Fibroblast of upper back skin (primary cell): ENCODE measurements at places on chromosomes 1 and 21.
A peak's percentile ranks its signal among the peaks of the same experiment; 100 is the strongest.

- no peak for DNase-seq
These were observed 3879.7 kb downstream of the SRGAP2C start for GRCh38 chr1:125064481-125064880.

DNA sequence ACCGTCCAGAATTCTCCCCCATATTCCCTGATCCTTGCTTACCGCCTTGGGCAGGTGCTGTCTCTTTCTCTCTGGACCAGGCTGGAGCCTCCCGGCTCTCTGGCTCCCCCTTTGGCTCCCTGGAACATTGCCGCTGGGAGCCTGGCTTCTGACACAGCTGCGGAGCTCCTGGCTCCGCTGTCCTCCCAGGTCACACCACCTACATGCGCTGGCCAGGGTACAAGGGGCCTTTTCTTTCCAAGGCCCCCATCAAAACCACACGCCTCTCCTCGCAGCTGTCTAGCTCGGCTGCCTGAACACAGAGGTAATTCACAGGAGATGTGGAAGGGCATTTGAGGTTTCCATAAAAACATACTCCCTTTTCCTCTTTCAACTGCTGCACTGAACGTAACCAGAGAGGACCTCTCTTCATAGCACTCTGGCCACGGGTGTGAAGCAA is 7.5 kb upstream of the ZNF648 start:
- peak; percentile 23 for DNase-seq

- no peak for DNase-seq
These were observed 24.5 kb downstream of the PROK1 start for GRCh38 chr1:110475362-110476027.

DNA sequence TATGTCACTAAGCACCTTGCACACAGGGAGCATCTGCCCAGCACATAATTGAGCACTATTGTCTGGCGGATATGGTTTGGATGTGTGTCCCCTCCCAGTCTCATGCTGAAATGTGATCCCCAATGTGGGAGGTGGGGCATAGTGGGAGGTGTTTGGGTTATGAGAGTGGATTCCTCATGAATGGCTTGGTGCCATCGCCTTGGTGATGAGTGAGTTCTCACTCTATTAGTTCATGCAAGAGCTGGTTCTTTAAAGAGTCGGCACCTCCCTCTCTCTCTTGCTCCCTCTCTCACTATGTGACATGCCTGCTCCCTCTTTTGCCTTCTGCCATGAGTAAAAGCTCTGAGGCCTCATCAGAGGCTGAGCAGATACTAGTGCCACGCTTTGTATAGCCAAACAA is 9.5 kb downstream of the CTSK start:
- peak; percentile 72 for DNase-seq

DNA sequence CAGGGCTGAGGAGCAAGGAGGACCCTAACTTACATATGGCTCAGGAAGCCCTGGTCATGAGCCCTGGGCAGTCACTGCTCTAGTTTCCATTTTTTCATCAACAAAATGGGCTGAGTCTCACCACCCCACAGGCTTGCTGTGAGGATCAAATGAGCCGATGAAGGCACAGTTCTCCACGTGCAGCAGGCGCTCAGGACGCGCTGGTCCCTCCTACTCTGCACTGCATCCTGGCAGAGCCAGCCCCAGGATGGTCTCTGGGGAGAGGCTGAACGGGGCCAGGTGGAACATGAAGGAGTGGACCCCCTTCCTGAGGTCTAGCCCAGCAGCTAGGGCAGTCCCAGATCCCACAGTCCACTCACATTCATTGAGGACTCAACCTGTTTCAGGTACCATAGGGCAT is 349.3 kb downstream of the PTPRU start:
- no peak for DNase-seq

DNA sequence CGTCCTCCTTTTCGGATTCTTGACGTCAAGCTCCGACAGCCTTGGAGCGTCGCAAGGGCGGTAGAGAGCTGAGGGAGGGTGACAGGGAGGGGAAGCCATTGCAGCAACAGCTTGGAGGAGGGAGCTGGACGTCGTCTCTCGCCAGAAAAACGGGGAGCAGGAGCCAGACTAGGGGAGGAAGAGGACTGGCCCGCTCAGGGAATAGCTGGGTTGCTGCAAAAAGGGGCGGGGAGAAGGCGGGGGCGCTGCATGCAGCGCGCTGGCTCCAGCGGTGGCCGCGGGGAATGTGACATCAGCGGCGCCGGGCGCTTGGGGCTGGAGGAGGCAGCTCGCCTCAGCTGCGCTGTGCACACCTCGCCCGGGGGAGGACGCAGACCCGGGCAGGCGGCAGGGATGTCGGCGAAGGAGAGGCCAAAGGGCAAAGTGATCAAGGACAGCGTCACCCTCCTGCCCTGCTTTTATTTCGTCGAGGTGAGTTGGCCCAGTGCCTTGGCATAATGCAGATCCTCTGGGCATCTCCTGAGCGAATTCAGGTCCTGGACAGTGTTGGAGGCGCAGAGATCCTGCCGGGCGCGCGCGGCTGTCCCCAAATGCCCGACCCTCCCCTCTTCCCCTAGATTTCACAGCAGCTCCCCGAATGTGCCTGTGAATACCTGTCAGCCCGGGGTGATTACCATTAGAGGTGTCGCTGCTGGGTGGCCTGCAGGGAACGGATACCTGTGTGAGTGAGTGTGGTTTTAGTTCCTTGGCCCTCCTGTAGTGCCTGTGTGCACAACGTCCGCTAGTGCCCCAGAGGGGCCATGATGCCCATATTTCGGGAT is at the start of gene PLPPR4:
Gene PLPPR4, plus strand, starts transcription at position 292 of the 821 bp plus-strand sequence. Its CDS starts 102 bp downstream, at position 394.
- DNase-seq = peak; percentile 23

DNA sequence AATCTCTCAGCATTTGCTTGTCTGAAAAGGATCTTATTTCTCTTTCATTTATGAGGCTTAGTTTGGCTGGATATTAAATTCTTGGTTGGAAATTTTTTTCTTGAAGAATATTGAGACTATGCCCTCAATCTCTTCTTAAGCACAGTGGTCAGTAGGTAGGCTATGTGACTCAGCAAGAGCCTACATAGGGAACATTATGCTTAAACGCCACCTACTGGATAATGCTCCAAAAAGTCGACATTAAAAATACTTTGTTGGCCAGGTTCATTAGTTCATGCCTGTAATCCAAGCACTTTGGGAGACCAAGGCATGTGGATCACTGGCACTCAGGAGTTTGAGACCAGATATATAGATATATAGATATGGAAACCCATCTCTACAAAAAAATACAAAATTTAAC is 678.0 kb upstream of the USP24 start:
- DNase-seq = peak; percentile 35

GRCh38 chr1:20884513-20884912 is 97.4 kb upstream of the HP1BP3 start:
- no peak for DNase-seq
